ENCODE measurements at places on chromosomes 11 and 22. TPM values are rescaled to one million over a fixed set of nuclear protein-coding genes. Genes with fewer than 3 reads are reported as not detected.

The GLYATL1 gene
- not detected for total RNA-seq

The ANO1 gene
- 2.6 TPM for total RNA-seq

The LRRC4C gene
- not detected for total RNA-seq

The ANKK1 gene
- 0.10 TPM for total RNA-seq

The MRGPRX4 gene
- not detected for total RNA-seq

The PDGFB gene
- 3.1 TPM for total RNA-seq

The MAJIN gene
- total RNA-seq: not detected
